Kidney capillary endothelial cell (primary cell): ENCODE measurements at places on chromosomes 7 and 10.
A peak's percentile ranks its signal among the peaks of the same experiment; 100 is the strongest.

DNA sequence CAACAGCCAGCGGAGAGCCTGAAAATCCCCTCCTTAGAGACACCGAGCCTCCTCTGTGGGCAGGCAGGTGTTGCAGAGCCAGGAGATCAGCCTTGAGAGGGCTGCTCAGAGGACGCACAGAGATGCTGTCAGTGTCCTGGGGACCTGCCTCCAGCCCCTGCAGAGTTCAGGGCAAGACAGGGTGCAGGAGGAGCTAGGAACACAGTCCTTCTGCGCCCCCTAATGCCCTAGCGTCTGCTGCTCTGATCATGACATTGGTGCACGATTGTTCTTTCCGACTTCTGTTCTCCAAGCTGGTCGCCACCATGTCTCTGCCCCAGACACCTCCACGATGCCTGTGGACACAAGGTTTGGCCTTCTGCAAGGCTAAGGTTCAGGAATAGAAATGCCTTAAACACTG is 613.7 kb upstream of the MKI67 start:
- no peak for DNase-seq

GRCh38 chr7:158366346-158366745 is 221.3 kb downstream of the PTPRN2 start:
- DNase-seq = no peak

DNA sequence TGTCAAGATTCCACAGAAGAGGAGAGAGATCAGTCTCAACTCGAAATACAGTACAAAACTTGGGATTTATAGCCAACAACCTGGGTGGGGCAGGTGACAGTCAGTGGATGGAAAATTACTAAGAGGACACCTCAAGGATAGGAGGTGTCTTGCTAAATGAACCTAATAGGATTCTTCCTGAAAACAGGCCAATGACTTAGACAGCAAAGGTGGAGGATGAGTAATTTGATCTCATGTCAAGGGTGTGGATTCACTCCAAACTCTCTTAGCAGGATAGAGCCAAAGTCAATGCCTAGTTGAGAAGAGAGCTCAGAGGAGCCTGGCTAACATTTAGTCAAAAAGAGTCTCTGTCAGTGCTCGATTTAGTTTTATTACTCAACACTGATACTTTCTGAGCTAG is 106.7 kb upstream of the INSYN2A start:
- DNase-seq = no peak

- peak; percentile 67 for DNase-seq
These were observed 111.7 kb upstream of the MBL2 start for GRCh38 chr10:52883996-52884871.

GRCh38 chr7:107233981-107234380 is 65.2 kb downstream of the HBP1 start:
- no peak for DNase-seq

GRCh38 chr7:81932936-81933335 is 163.1 kb upstream of the HGF start:
- no peak for DNase-seq

DNA sequence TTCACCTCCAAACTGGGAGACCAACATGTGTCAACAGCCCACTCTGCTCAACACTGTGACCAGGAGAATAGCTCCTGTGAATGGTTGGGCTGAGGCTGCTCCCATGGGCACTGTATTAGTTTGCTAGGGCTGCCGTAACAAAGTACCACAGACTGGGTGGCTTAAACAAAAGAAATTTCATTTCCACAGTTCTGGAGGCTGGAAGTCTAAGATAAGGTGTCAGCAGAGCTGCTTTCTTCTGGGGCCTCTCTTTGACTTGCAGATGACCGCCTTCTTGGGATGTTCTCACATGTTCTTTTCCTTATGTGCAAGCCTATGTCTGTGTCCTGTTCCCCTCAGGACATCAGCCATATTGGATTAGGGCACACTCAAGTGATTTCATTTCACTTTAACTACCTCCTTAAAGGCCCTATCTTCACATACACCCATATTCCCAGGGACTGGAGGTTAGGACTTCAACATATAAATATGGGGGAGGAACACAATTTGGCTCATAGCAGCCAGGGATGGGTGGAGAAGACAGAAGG is 90.3 kb downstream of the CPED1 start:
- DNase-seq = no peak

DNA sequence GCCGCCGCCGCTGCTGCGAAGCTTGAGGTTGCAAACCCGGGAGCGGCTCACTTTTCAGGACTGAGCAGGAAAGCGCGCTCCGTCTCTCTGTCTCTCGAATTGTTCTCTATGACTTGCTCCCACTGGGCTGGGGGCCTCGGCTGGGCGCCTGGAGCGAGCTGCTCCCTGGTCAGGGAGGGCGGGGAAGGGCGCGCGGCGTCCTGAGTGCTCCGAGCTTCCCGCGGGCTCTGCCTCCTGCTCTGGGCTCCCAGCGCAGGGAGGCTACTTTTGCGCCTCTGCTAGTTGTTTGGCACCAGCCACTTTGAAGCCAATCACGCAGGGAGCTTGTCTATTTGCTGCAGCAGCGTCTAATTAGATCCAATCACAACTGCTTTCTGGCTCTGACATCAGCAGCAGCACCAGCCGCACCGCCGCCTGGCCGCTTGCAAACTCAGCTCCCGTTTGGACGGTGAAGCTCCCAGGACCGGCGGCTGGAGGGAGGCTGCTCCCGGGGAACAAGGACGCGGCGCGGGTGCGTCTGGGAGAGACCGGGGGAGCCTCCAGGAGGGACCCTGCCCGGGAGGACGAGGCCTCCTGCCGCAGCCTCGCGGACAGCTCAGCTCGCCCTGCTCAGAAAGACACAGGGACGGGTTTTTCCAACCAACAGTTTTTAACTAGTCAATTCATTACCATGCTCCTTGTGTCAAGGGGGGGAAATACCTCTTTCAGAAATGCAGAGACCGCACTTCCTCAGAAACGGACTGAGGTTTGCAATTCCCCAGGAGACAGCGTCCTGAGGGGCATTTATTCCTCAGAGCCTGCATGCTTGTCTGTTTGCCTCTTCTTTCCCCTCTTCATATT is at the start of gene ADARB2:
ADARB2 (minus strand) TSS at position 304 of the 840 bp plus-strand sequence.
- DNase-seq = peak; percentile 5

DNA sequence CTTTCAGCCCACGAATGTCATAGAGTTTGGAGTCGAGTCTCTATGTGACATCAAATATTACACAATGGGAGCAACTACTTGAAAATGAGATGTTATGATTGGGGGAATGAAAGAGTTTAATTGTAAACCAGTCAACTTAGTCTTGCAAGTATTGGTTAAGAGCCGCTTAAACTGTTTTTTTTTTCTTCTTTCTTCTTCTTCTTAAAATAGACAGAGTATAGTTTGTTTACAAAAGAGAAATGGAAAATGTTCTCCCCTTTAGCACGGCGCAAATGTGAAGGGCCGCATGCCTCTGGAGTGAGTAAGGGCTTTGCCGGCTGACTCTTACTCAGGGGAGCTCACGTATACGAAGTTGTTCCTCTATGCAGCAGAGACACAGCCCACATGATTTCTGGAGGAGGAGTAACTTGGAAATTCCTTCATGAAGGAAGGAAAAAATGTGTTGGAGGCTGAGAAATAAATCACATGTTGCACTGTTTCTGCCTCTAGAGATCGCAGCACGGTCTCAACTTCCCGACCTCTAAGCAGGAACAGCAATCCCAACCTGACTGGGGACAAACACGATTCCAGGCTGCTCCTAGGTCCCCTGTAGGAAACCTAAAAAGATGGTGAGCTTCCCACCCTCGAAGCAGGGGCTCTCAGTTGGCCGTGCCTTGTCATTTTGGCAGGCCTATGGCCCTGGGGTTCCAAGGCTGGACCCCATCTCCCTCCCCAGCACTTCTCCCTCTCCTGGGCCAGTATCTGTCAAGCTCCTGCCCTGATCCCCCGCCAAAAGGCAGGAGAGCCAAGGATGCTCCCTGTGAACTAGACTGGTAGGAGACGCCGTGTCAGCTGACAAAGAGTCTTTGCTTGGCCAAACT is 44.8 kb downstream of the MYOF start:
- DNase-seq = peak; percentile 94

DNA sequence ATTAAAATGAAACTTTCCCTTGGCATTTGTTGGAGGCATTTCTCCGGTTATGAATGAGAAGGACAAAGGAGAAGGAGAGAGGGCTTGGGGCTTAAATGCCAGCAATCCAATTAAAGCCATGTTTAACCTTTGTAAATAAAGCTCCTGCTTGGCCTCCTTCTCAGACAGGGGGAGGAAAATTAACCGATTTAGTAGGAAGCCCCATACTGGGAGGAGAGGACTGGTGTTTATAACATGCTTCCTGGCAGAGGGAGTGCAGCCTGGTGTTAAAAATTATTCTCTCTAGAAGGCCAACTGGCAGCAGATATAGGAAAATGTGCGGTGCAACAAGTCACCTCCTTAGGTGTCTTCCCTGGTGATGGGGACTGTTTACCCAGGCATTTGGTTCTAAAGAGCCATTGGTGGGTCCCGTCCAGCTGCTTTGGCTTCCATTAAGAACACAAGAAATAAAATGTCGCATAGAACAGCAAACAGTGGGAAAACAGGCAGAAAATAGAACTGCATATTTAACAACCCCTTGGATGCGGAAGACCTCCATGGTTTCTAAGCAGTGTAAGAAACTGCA is 846.5 kb downstream of the TYW1 start:
- DNase-seq = no peak

- DNase-seq = no peak
These were observed 164.9 kb upstream of the AGR3 start for GRCh38 chr7:17046666-17047065.

GRCh38 chr7:100604976-100605911 is 3.1 kb downstream of the PCOLCE start:
- no peak for DNase-seq

- DNase-seq = no peak
These were observed 42.1 kb downstream of the NOD1 start for GRCh38 chr7:30436518-30436917.

GRCh38 chr10:132892004-132892403 is 50.4 kb downstream of the CFAP46 start:
- no peak for DNase-seq

- peak; percentile 31 for DNase-seq
These were observed 222.2 kb upstream of the SH2B2 start for GRCh38 chr7:102064361-102065025.

- DNase-seq = no peak
These were observed 46.0 kb downstream of the CNOT4 start for GRCh38 chr7:135463908-135464307.

DNA sequence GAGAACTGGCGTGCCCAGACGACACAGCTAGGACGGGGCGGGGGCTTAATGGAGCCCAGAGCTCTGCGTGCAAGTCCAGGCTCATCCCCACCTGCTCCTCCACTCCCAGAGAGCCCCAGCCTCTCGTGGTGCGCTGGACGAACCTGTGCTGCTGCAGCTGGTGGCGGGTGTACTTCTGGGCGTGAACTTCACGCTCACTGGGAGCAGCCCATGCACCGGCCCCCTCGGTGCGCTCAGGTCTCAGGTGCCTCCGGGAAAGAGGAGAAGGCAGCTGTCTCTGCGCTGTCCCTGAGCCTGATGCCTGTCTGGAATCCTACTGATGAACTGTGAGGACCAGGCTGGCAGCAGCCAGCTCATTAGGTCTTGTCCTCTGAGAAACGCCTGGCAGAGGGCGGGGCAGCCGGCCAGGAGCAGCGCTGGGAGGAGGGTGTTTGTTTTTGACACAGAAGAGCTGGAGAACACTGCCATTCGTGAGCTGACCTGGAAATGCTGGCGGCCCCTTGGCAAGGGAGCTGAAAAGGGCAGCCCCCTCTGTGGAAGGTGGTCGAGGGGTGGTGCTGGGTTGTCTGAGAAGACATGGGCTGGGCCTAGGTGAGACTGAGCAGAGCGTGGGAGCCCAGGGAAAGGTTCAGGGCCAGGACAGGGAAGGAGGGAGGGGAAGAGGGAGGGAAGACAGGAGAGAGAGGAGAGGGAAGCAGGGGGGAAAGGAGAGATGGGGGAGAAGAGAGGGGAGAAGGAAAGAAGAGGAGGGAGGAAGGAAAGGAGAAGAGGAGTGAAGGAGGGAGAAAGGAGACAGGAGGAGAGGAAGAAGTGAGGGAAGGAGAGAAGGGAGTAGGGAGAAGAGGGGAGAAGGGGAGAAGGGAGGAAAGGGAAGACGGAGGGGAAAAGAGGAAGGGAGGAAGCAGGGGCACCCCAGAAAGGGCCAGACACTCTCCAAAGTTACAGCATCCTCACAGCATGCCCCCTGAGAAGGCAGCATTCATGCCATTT is 53.5 kb upstream of the TNS3 start:
- no peak for DNase-seq

DNA sequence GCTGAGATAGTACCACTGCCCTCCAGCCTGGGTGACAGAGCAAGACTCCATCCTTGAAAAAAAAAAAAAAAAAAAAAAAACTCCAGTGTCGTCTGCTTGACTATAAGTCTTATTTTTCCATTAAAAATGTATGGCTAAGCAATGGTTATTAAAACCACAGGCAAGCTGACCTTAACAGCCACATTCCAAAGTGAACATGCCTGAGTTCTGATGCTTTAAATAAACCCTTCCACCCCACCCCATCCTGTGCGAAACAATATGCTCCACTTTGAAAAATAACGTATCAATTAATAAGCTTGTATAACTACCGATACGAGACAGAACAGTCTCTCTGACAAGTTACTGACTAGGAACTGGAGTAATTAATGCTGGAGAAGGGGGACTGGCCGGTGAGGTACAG is 63.7 kb downstream of the LARP4B start:
- DNase-seq = no peak

- DNase-seq = no peak
These were observed 13.0 kb downstream of the TUBGCP2 start for GRCh38 chr10:133295426-133296320.

DNA sequence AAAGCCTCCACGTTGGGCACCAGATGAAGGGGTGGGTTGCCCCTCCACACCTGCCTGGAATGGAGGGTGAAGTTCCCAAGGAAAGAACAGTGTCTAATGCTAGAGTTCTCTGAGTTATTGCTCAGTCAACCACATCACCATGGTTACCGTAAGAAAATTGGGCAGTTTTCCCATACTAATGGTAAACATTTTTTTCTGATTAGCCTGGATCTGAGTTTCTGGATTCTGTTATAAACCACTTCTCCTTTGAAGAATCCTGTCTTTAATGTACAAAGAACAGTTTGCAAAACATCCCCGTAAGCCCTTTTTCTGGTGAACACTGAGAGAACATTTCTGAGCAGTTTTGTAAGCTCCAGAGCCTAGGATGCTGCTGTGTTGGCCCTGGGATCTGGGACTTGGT is 45.5 kb downstream of the ABCC2 start:
- no peak for DNase-seq

- DNase-seq = no peak
These were observed 5.9 kb upstream of the GPAM start for GRCh38 chr10:112189465-112189864.

- DNase-seq = no peak
These were observed at the start of gene MACC1 for GRCh38 chr7:20217193-20217948. MACC1 (minus strand) TSS chr7:20217384; CDS start chr7:20161862, 55,522 bp downstream.

DNA sequence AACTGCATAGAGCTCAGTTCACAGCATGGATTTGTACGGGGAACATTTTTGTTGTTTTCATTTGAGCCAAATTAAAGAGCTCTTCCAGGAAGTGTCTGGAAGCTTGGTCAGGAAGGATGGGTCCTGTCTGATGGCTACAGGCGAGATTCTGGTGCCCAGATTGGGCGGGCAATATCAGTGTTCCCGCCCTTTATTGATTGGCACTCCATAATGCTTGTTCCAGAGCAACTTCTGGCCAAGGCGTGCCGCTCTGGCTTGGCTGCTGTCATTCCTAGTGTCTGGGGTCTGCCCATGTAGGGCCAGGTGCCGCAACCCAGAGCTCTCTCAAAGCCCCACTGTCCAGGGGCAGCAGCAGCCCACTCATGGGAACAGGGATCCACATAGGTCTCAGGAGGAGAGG is 45.9 kb downstream of the RAMP3 start:
- no peak for DNase-seq
